ENCODE measurements at places on chromosomes 2 and 18. TPM values are rescaled to one million over a fixed set of nuclear protein-coding genes. Genes with fewer than 3 reads are reported as not detected.

- DNase-seq, result no peak
Measured at GRCh38 chr2:175402571-175402970, 221.1 kb upstream of the ATP5MC3 start.

VWA3B gene
- polyA plus RNA-seq, result 0.23 TPM

NETO1 gene
- polyA plus RNA-seq, result 0.57 TPM

DNA sequence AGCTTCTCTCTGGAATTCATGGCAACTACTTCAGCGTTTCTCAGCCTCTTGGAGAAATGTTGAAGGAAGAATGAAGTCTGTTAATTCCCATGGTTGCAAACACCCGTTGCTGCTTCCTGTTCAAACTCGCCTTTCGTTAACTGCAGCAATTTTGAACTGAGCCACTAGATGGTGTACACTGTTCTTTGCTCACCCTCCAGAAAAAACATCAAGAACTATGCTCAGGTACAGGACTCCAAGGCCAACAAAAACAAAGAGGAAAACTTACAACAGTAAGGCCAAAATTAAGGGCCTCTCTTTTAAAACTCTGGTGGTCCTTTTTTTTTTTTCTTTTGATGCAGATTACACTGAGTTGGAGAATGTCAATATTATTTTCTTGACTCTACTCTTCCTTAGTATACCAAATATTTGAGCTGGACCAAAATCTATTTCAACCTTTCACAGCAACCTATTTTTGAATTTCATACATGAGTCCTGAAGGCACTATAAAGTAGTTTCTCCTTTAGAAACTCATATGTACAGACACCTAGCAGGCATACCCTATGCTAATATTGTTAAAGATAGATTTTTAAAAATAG, 58.2 kb downstream of the KLHL14 start:
- DNase-seq, result no peak

CDH2 gene
- polyA plus RNA-seq, result 75.6 TPM

UGT1A10 gene
- polyA plus RNA-seq, result not detected

- DNase-seq, result no peak
Measured at GRCh38 chr18:47747260-47747795, 183.1 kb downstream of the SMAD2 start.

DNA sequence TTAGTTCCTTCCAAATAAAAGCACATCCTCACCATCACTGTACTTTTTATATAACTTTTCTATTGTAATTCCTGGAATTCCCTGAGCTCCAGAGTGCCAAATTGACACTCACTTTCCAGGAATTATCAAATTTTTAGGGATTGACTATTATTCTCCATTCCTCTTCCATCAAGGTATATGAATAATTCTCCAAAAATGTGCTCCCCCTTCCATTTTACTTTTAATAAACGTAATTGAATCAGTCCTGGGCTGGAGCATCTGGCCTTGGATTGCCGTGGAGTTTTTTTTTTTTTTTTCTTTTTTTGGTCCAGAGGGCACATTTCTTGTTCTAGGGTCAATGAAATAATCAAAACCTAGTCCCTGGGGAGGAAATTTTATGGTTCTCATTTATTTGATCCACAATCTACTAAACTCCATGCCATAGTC, 304.3 kb downstream of the CDCA7 start:
- no peak for DNase-seq

GRCh38 chr18:49016648-49017539, 66.1 kb upstream of the SMAD7 start:
- DNase-seq, result peak; percentile 57

DNA sequence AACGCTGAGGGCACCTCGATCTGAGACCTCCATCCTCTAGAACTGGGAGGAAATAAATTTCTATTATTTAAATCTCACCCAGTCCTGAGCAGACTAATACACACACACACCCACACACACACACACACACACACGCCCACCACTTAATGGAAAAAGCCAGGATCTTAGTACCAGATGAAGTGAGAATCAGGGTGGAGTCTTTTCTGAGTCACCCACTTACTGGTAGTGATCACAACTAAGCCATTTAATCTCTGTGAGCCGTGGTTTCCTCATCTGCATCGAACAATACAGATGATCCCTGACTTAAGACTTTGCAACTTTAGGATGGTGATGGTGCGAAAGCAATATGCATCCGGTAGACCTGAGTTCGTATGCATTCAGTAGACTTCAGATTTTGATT, 18.6 kb downstream of the THNSL2 start:
- DNase-seq, result no peak

MC4R gene
- not detected for polyA plus RNA-seq

GRCh38 chr2:56382466-56382865, 198.7 kb downstream of the CCDC85A start:
- DNase-seq, result no peak

GRCh38 chr2:191574232-191574631, 103.7 kb upstream of the NABP1 start:
- DNase-seq, result no peak

DNA sequence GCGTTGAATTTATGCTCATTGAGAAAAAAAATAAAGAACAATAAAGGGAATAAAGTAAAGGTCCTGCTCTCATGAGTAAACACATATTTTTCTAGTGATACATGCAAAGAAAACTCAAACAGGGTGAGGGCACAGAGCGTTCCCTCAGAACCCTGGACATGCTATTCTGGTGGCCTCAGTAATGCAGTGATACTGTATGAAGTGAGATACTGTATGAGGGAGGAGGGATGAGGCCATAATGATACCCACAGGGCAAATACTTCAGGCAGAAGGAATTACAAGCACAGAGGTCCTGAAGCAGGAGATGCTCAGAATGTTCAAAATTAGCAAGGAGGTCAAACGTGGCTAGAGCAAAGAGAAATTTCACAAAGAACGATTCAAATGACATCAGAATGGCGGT, 28.4 kb upstream of the RNU4ATAC start:
- DNase-seq, result no peak

DNA sequence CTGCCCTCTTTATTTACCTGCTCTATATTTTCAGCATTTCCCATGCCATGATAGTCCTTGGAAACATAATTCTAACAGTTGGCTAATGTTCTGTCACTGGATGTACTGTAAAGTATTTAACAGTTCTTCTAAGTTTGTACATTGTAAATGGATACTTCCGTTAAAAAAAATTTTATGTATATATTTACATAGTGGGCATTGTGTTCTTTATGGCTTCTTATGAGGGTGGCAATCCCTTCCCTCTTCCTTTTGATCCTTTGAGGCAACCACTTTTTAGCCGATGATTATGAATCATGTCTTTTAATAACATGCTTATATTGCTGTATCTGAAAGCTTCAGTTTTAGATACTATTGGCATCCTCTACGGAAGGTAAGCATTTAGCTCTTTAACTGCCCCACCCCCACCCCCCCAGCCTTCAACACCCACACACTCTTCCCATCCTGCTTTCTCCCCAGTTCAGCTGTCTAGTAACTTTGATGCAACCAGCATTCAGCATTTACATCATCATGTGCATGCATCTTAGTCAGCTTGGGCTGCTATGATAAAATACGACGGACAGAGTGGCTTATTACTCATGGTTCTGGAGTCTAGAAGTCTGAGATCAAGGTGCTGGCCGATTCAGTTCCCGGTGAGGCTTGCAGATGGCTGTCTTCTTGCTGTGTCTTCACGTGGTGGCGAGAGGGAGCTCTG, 21.0 kb upstream of the EDAR start:
- no peak for DNase-seq

- peak; percentile 92 for DNase-seq
Measured at GRCh38 chr18:61581578-61582201, 248.5 kb downstream of the CDH20 start.

DNA sequence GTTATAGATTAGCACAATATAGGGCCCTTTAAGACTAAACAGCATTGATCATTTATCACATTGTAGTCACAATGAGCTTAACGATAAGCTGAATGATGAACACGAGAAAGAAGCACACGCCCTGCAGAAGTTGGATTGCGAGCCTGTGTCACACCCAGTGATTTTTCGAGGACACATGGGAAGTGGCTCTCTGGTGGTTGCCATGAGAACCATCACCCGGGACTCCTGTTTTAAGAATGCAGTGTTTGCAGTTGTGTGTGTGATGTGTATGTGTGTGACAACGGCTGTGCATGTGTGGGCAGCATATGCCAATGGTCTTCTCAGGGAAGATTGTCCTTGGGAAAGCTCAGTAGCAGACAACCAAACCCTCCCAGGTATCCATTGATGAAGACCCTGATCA, 69.2 kb downstream of the PDCL3 start:
- no peak for DNase-seq

- DNase-seq, result no peak
Measured at GRCh38 chr18:55920063-55920462, 332.1 kb upstream of the TCF4 start.

- DNase-seq, result no peak
Measured at GRCh38 chr18:11392292-11392691, 217.1 kb upstream of the SLC35G4 start.

SULT1C4 gene
- 5.2 TPM for polyA plus RNA-seq

DRC1 gene
- not detected for polyA plus RNA-seq

DNA sequence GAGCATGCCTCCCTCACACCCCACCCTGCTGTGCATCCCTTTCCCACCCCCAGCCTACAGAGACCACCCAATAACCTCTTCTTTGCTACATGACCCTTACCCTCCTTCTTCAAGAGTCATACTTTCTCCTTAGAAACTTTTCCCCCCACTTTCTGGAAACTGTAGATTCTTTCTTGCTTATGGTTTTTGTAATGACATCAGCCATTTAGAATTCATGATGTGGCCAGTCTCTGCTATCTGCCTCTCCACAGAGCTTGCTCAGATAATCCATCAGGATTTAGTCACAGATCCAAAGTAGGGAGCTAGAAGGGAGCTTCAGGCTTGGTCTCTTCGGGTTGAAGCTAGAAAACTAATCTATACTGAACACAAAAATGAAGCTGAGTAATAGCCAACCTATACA, 36.5 kb downstream of the GALM start:
- DNase-seq, result no peak

- DNase-seq, result peak; percentile 65
Measured at GRCh38 chr2:27717070-27717795, 53.5 kb downstream of the SLC4A1AP start.

GRCh38 chr18:44807766-44808165, 127.1 kb downstream of the SETBP1 start:
- DNase-seq, result no peak

STRN gene
- 7.7 TPM for polyA plus RNA-seq

DNA sequence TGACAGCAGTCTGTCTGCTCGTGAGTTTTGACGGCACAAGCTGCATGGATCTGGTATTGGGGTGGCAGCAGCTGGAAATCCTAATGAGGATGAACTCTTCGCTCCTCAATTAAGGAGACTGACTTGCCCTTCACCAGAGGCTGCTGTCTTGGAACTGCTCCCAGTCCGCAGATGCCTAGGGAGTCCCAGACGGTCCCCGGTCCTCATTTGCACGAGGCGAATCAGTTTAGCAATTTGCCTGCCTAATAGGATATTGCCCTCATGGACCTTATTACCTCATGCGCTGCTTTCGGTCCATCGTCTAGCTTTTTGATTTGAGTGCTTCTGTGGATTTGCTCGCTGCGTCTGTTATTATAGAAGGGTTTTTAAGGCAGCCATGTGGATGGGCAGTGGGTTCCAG, 40.6 kb downstream of the ASAP2 start:
- no peak for DNase-seq

DNA sequence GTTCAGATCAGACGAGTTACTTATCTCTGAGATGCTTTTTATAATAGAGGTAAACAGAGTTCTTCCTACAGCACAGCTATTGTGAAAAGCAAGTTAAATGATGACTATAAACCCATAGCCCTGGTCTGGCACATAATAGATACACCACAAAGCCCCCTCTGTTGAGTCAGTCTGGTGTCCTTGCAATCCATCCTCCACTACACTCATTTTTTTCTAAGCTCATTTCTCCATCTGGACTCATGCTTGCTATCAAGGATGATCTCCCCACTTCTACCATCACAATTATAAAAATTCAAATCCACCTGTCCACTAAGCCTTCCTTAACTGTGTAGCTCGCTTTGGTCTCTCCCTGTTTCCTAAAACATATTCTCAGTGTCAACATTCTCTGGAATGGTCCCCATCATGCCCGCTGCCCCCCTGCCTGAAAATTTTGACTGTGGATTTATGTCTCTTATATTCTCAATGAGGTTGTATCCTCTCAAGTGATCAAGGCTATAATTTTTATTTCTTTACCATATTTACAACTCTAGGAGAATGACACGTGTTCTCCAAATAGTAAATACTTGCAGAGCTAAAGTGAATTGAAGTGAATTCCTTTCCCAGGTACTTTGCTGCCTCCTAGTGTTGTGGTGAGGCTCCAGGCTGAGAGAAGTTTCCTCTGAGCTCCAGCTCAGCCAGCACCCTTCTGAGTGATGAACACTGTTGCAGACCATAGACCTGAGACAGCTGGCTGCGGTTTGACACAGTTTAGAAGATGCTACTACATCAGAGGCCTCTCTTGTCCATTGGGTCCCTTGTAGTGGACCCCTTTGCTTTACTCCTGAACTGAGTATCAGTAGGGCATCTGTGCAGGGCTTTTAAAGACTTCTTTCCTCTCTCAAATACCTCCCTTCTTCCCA, 108.7 kb downstream of the DPP10 start:
- DNase-seq, result peak; percentile 63

DNA sequence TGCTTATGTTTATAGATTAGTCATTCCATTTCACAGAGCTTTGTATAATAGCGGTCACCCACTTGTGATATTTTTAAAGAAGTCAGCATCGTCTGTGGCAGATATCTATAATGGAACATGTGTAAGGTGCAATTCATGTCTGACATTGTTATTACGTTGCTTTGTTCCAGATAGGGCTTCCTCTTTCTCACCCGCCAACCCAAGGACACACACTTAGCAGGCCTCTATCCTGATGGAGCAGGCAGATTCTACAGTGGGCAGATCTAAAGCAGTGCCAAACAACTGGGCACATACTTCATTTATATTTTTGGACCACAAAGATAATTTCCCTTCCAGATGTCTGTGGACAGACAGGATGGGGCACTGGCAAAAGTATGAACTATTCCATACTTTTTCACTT, 573.1 kb downstream of the TDRD15 start:
- DNase-seq, result no peak

DNA sequence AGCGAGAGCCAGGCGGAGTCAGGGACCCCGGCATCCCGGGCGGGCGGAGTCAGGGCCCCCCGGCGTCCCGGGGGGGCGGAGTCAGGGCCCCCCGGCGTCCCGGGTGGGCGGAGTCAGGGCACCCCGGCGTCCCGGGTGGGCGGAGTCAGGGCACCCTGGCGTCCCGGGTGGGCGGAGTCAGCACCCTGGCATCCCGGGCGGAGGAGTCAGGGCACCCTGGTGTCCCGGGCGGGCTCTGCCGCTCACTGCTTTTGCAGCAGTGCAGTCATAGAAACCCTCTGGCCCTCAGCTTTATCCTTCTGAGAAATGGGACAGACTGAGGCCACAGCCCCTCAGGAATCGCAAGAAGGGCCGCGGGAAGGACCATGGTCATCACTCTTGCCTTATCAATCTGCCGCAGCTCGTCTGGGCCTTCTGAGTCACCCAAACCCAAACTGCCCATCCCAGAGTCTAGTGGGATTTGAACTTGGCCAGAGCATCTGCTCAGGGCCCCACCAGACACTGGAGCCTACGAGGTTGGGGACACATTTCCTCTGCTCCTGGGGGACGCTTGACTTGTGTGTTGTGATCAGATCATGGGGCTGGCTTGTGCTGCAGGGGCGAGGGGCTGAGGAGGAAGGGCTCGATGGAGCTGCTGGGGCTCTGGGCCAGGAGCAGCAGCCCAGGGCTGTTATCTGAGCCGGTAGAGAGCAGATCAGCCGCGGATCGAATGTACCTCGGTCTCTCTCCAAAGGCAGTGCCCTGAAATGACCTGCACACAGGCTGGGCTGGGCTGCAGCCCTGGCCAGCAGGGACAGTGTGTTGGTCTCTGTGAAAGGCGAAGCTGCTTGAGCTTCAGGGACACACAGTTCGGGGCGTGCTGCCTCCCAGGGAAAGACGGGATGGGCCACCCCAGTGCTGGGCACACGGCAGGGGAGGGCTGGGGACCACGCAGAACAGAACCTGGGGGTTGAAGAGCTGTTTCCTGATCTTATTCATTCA, 290.1 kb upstream of the HDAC4 start:
- DNase-seq, result no peak

SNRPD1 gene
- polyA plus RNA-seq, result 11.0 TPM

All from right cardiac atrium (tissue), 5 donors.